Stomach (tissue), 19 donors: ENCODE measurements at places on chromosomes 13 and 19. TPM values are rescaled to one million over a fixed set of nuclear protein-coding genes. Genes with fewer than 3 reads are reported as not detected.
A peak's percentile ranks its signal among the peaks of the same experiment; 100 is the strongest.

GRCh38 chr19:30069535-30070197 is 127.6 kb downstream of the URI1 start:
- DNase-seq: peak; percentile 14

GRCh38 chr13:28805193-28805819 is 14.8 kb upstream of the MTUS2 start:
- DNase-seq: no peak

GRCh38 chr19:1471010-1471514 is 8.0 kb downstream of the C19orf25 start:
- DNase-seq: no peak

DNA sequence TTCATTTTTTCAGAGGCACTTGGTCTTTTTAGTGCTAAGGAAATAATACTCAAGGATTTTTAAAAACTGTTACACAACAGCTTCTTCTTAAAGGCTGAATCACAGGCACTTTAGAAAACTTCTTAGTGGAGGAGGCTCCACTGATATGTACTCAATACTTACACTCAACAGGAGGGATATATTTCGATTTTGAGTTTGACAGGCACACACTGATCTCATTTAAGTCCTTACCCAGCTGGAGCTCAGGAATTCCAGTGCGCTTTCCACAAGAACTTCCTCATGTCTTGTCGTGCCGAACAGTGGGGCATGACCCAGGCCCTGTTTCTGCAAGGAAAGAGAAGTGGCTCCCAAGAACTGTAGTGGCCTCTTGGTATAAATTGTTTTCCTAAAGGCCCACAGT is 103.8 kb downstream of the RGCC start:
- no peak for DNase-seq

DNA sequence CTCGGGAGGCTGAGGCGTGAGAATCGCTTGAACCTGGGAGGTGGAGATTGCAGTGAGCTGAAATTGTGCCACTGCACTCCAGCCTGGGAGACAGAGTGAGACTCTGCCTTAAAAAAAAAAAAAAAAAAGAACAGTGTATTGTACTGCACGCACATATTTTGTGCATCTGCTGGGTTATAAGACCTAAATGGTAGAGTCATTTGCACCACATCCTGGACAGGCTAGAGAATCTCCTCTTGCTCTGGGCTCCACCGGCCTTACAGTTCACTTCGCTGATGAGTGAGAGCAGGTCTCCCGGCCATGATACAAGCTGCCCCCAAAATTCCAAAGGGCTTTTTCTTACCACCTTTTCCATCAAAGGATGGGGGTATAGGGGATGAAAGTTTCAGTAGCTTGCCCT is 7.2 kb upstream of the SAE1 start:
- no peak for DNase-seq

DNA sequence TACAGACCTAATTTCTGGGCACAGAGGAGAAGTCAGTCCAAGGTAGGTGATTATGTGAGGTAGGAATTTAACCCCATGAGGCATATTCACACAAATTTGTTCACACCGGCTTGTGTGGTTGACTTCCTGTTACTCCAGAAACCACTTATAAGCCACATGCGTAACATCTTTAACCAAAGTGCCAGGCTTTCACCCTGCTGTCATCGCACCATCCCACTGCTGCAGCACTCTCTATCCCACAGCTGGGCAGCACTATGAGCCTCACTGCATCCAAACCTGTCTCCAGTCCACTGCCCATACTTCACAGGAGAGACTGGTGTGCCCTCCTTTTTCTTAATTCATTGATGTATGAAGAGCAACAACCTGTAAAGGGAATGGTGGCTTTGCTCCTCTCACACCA is 128.2 kb upstream of the ARGLU1 start:
- no peak for DNase-seq

DNA sequence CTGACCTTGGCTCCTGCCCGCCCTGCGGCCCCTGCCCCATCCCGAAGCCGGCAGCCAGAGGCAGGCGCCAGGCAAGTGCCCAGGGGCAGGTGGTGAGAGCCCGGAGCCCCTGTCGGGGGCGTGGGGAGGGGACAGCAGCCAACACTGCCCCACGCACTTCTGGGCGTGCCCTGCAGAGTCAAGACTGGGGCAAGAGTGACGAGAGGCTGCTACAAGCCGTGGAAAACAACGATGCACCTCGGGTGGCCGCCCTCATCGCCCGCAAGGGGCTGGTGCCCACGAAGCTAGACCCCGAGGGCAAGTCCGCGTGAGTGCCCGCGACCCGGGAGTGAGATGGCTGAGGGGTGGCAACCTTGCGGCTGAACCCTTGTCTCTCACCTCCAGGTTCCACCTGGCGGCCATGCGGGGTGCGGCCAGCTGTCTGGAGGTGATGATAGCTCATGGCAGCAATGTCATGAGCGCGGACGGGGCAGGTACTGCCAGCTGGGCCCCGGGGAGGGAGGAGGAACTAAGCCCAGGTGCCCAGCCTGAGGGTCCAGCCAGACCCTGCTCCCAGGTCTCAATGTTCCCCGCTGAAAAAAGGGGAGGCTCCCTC is 17.3 kb downstream of the ANKRD24 start:
- no peak for DNase-seq

- DNase-seq: no peak
Observed at GRCh38 chr13:43326100-43326499, 302.7 kb downstream of the DNAJC15 start.

GRCh38 chr13:112688560-112689302 is 1.1 kb upstream of the ATP11A start:
- DNase-seq: no peak

GRCh38 chr13:51887468-51887867 is 25.7 kb downstream of the CCDC70 start:
- DNase-seq: no peak

- DNase-seq: no peak
Observed at GRCh38 chr13:66138172-66138811, 1091.8 kb downstream of the PCDH9 start.

- no peak for DNase-seq
Observed at GRCh38 chr13:107117327-107118012, 549.5 kb upstream of the ARGLU1 start.

GRCh38 chr19:33211794-33212435 is 13.7 kb downstream of the SLC7A10 start:
- DNase-seq: no peak

Gene GRIK5
- total RNA-seq: 8.3 TPM

Gene FLT1
- 3.6 TPM for total RNA-seq

Gene BRME1
- 14.3 TPM for total RNA-seq

Gene IL27RA
- total RNA-seq: not detected
